Right ventricle myocardium inferior (tissue), 1 donor: ENCODE measurements at places on chromosomes 1 and 21. TPM values are rescaled to one million over a fixed set of nuclear protein-coding genes. Genes with fewer than 3 reads are reported as not detected.

- DNase-seq: no peak
Measured at GRCh38 chr1:166169182-166169581, 2.4 kb upstream of the FAM78B start.

DNA sequence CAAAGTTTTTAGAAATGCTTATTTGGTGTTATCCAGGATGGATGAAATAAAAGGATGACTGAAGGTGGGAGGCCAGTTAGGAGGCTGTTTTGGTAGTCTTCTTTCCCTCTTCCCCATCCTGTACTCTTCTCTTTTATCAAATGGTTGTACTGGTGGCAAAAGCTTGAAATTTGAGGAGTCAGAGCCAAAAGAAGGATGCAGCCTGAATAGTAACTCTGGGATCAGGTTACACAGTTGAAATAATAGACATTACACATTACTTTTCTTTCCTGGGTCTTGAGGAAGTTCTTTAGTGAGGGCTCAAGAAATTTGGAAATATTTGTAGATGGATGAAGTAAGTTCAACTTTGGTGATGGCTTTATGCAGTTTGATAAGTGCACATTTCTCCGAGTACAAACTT lies 108.6 kb downstream of the GPR52 start:
- DNase-seq: no peak

DUSP23 gene
- 21.3 TPM for total RNA-seq

DNA sequence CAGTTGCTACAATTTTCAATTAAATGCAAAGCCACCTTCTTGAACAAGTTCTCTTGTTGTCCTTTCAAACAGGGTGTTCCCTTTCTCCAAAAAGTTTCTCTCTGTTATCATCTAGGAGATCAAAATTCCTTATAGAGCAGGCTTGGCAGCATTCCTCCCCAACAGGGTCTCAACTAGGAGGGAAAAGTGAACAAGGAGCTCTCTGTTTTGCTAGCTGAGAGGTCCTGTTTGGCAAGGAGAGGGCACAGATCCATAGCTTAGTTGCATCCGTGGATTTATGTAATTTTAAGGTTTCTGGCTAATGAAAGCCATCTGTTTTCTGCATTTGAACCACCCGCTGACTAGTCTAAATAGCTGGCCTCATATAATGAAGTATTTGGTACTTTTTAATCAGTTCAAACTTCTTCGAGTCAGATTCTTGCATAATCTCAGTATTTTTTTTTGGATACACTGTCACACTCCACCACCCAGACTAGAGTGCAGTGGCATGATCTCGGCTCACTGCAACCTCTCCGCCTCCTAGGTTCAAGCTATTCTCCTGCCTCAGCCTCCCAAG lies 54.0 kb downstream of the APP start:
- no peak for DNase-seq

SUSD4 gene
- total RNA-seq: 8.7 TPM

DNA sequence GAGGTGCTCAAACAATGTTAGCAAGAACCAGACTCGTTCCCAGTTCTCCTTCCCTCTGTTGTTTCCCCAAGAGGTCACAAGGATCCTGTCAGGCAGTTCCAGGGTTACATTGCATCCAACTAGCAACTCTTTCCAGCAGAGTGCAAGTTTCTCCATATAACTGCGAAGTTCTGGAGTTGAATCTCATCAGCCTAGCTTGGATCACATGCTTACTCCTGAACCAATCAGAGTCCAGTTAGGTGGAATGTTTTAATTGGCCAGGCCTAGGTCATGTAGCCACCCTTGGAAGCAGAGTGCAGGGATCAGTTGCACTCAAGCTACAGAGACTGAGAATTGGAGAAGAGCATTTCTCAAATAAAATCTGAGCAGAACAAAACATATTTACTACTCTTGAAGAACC lies 15.9 kb upstream of the PIK3R3 start:
- no peak for DNase-seq

- DNase-seq: no peak
Measured at GRCh38 chr1:151294742-151295462, 12.8 kb downstream of the ZNF687 start.

DNA sequence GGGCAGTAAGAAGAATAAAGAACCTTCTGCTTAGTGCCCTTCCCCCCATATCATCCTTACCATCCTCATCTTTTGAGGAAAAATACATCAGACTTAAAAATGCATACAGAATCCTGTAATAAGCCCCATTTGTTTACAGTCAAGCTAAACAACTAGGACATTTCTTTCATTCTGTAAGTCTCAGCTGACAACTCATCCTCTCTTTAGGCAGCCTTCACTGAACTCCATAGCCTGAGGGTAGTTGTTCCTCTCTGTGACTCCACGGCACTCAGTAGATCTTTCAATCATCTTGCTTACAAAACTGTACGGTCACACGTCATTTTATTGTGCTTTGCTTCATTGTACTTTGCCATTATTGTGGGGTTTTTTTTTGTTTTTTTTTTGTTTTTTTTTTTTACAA lies 82.5 kb downstream of the NRIP1 start:
- no peak for DNase-seq

ZBTB8B gene
- total RNA-seq: not detected

GRCh38 chr1:223429313-223429731 lies 36.1 kb downstream of the CCDC185 start:
- DNase-seq: no peak

HSD3B2 gene
- total RNA-seq: not detected

SLC45A1 gene
- total RNA-seq: 2.5 TPM

PRAMEF33 gene
- total RNA-seq: not detected

DNA sequence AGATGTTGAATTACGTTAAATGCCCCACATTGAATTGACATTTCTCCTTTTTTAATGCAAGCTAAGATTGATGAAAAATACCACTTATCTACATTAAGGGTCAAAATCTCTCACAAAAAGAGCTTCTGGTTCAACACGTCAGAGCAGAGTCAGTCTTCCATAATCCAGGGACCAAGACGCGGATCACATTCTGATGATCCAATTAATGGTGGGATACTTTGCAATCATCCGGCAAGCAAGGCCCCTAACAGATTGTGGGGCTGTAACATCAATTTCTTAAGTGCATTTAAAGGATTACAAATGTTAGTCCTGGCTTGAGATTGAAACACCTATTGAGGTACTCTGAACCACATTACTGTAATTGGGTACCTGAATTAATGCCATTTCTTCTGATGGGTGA lies 120.2 kb upstream of the ESRRG start:
- DNase-seq: no peak

DNA sequence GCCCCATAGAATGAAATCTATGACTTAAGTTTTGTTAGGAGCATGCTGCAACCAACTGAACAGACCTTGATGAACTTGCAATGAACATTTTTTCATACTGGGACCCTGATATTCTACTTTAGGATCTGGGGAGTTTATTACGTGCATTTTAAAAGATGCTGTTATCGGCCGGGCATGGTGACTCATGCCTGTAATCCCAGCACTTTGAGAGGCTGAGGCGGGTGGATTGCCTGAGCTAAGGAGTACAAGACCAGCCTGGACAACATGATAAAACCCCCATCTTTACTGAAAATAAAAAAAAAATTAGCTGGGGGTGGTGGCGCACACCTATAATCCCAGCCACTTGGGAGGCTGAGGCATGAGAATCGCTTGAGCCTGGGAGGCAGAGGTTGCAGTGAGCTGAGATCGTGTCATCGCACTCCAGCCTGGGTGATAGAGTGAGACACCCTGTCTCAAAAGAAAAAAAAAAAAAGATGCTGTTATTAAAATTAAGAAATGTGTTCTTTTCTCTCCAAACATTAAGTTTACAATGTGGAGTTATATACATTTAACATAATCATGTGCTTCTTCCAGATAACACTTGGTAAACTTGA lies 7.1 kb downstream of the MPZL1 start:
- DNase-seq: no peak

GRCh38 chr1:157044326-157044725 lies 1.2 kb downstream of the ARHGEF11 start:
- DNase-seq: no peak

- no peak for DNase-seq
Measured at GRCh38 chr21:16088056-16088455, 358.3 kb downstream of the USP25 start.

ALG6 gene
- 5.2 TPM for total RNA-seq

- DNase-seq: peak; percentile 68
Measured at GRCh38 chr1:116987256-116987555, 14.4 kb upstream of the CD101 start.

DPT gene
- 42.0 TPM for total RNA-seq

GRCh38 chr1:46547481-46548383 lies 3.7 kb downstream of the KNCN start:
- DNase-seq: peak; percentile 32

C1orf115 gene
- 22.4 TPM for total RNA-seq

ANGEL2 gene
- 14.3 TPM for total RNA-seq

PCP4L1 gene
- 0.60 TPM for total RNA-seq

TRIM67 gene
- 0.11 TPM for total RNA-seq

TMEM200B gene
- 2.1 TPM for total RNA-seq

GRCh38 chr1:245855846-245856730 lies 651.0 kb downstream of the SMYD3 start:
- no peak for DNase-seq

ATAD3C gene
- total RNA-seq: 1.8 TPM

DNA sequence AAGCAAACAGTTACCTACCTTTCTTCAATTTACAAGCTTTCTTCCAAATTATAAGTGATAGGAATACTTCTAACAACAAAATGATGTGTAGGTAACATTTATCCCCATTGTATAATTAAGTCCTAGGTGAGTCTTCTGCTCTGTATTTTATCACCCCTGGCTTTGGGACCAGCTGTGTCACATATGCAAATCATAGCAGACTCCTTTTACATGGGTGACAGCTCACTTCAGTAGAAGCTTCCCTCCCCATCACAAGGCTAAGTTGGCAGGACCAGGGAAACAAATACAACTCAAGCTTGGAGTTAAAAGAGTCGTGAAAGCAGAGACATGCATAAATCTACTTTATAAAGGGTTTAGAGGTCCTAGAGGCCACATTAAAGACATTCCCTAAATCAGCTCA lies 121.1 kb upstream of the RUNX1 start:
- no peak for DNase-seq

DNA sequence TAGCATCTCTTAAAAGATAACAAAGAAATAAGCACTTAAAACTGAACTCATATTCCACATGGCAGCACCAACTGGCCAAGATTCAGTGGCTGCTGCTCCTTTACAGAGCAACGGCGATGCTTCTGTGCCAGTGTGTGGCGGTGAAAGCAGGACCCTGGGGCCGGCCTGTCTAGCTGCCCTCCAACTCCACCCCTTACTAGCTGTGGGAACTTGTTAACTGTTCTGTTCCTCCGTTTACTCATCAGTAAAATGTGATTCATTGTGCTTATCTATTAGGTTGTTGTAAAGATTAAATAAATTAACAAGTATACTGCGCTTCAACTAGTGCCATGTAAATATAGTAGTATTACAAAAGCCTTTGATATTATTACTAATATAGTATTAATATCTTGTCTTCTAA lies 133.2 kb downstream of the GDAP2 start:
- DNase-seq: no peak

DNA sequence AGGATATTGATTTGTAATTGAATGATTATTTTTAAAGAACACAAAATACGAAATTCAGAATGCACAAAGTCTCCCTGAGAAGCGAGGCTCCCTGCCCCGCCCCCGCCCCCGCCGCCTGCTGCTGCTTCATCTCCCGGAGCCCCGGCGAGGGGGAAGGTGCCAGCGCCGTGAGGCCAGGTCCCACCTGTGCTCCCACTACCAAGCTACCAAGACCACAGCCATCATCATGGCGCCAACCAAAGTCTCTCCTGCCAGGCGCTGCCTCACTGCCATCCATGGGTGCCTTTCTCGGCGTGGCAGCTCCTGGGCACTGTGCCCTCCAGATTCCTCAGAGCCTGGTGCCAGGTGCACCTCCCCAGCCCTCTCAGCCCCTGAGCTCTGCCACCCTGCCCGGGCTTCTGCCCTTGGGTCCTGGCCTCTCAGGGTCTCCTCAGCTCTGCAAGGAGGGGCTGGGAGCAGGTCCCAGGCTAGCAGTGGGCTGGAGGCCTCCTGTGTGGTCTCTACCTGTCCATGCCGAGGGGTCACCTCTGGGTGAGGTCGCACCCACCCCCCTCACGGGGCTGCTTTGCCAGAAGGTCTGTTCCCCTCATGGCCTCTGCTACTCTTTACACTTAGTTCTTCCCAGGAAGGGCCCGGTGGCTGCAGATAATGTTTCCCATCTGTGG lies 29.4 kb upstream of the TTC34 start:
- DNase-seq: peak; percentile 48

GRCh38 chr1:36365381-36365780 lies 20.3 kb downstream of the STK40 start:
- DNase-seq: peak; percentile 84

CELA3B gene
- total RNA-seq: not detected

GRCh38 chr21:45120975-45121374 lies 46.6 kb downstream of the ADARB1 start:
- DNase-seq: no peak

- DNase-seq: no peak
Measured at GRCh38 chr1:48767975-48768510, 8.6 kb downstream of the BEND5 start.

GRCh38 chr1:44460107-44460882 lies 55.2 kb downstream of the RNF220 start:
- no peak for DNase-seq

INTS7 gene
- 9.6 TPM for total RNA-seq

GRCh38 chr1:60872426-60873054 lies 209.8 kb upstream of the NFIA start:
- DNase-seq: no peak

GRCh38 chr1:158149175-158149574 lies 31.5 kb upstream of the CD1D start:
- no peak for DNase-seq

DNA sequence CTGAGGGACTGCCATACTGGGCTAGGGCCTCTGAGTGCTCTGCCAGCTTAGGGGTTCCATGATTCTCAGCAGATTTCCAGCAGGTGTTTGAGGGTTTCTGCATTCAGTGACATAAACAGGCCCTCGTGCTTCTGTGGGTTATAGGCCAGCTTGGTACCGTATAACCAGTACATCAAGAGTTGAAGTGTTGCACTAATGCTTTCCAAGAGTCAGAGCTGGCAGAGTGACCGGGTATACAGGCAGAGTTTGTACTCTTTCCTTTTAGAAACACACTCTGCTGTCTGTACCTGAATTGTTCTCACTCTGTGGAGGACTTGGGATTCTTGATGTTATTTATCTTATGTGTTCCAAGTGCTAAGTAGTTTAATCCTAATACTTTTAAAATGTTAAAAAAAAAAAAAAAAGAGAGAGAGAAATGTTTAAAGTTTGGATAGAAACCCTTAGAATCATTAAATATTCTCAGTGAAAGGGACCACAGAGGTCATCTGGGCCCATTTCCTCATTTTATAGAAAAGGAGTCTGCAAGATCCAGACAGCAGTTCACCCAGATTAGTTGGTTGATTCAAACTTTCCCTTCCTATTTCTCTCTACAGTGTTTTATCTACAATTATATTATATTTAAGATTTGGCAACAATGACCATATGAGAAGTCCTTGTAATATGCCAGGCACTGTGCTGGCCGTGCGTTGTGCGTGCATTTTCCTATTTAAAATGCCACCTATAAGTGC lies 325.8 kb downstream of the KIF26B start:
- DNase-seq: no peak
